ENCODE measurements at places on chromosomes 2 and 18.

GRCh38 chr2:216081487-216082116 lies at the start of the genes PECR and TMEM169:
PECR (minus strand) TSS chr2:216081809; CDS start chr2:216081741, 68 bp downstream.
TMEM169 (plus strand) TSS chr2:216081919; CDS start chr2:216095964, 14,045 bp downstream.
- DNase-seq = peak; percentile 53

DNA sequence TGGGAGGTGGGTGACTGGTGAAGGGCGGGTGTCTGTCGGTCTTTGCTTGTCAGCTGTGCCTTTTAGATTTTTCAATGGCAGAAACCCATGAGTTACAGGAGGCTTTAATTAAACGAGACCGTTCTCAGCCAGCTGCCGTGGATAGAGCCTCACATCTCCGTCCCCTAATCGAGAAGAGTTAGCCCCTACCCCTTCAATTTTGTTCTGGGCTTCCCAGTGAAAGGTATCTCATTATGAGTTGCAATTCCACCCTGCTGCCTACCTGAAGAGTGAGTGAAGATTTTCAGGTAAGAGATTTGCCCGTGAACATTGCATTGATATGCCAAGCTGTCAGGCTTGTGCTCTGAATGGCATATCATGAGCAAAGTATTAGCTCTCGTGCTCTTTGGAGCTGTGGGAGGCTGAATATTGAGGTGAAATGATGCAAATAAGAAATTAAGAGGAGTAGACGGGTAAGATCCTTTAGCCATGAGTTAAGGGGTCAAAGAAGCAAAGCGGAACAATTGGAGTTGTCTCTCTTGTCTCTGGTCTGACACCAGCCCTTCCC lies 118.7 kb upstream of the MSTN start:
- no peak for DNase-seq

DNA sequence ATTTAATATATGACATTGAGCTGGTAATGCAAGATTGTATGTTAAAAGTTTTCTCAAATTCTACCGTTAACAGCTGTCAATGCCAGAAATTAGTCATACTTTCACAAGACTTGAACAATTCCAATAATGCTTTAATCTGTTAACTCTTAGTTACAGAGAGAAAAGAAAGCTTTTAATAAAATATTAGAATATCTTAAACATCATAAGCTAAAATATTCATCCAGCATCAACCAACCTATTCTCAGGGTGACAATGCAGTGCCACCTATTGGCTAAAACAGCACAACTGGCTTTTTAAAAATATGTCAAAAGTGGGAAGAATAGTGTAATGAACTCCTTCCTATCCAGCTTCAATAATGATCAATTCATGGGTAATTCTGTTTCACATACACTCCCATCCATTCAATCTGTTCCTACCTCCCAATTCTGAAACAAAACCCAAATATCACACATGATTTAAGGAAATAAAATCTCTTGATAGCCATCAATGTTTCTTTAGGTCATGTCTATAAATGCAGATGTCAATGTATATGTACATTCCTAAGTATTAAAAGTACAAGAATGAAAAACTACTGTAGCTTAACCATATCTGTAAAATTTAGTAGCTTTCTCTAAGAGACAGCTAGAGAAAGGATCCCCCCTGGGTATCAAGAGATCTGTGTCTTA lies 79.8 kb upstream of the CCDC141 start:
- DNase-seq = no peak

DNA sequence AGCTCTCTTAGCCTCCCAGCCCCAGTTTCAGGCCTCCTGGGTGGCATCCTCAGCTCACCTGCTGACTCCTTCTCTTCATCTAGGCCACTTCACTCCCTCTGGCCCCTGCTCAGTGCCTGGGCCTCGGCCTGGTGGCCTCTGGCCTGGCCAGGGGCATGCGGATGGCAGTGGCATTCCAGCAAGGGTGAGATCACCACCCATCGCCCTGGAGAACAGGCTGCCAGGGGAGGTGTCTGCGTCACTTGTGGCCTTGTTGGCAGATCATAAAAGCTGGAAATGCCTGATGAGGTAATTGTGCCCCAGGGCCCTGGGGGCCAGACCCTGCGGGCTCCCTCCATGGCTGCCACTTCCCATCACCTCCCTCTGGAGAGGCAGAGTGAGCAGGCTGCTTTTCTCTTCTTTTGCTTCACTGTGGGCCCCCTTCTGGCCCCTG lies 72.5 kb upstream of the SMAD2 start:
- DNase-seq = no peak

DNA sequence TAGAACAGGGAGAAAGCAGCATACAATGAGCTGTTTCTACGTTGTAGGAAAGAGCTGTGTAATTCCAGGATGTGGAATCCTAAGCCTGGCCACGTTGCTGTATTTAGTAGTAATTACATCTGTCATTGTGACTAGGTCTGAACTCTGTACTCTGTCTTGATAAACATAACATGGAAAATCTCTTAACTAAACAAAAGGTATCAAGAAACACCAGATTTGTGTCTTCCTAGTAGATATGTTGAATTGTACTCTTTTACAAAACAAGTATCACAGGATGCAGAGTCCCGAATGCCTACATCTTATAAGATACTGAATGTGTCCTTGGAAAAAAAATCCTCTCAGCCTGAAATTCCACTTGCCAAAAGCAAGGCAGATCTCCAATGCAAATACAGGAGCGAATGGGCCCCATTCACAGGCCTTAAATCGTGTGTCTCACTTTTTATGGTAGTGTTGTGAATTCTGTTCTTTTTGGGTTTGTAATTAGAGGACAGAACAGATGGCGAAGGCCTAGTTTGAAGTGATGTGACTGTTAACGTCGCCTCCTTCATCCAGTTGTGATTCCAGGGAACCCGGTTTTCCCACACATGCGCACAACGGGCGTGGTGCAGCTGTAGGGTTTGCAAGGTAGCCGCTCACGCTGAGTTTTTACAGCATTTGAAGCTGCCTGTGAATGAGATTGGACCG lies 246.5 kb downstream of the GBX2 start:
- DNase-seq = no peak

- DNase-seq = peak; percentile 47
Measured at GRCh38 chr2:190649035-190649797, at the start of gene NAB1. NAB1 (plus strand) TSS chr2:190649083; CDS start chr2:190659177, 10,094 bp downstream.

- DNase-seq = no peak
Measured at GRCh38 chr2:7593360-7593759, 676.1 kb downstream of the RNF144A start.

DNA sequence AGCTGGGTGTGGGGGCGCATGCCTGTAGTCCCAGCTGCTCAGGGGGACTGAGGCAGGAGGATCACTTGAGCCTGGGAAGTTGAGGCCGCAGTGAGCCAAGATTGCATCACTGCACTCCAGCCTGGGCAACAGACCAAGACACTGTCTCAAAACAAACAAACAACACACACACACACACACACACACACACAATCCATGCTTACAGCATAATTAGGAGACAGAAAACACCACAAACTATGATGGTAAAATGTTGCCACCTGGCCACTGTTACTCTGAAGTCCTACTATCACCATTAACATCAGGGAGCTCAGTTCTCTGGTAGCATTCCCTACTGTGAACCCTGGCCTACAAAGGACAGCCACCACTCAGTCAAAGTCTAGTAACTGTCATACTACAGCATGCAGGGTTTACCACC lies 18.3 kb downstream of the DNPEP start:
- no peak for DNase-seq

DNA sequence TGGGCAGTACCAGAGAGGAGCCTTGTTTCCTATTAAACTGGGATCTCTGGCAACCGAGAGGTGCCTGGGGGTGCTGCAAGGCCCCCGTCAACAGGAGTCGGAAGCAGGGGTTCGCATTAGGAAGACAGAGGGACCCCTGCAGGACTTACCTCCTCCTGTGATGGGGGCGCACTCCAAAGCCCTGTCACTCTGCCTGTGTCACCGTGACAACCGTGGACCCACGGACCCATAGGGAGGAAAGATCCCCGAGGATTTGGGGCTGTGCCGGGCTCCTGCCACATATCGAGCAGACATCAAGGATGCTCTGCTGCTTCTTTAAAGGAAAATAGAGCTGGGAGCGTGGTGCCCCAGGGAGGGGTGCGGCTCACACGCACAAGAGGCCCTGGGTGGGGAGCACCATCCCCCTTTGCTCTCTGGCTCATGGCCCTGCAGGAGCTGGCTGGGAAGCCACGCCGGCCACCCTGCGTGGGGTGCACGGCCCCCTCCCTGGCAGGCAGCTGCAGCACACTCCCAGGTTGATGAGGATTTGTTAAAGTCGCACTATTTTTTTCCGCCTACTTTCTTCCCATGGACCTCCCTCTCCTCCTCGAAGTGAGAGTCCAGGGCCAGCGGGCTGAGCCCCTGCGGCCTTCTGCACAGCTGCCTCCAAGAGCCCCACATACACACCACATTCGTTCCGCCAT lies 167.5 kb downstream of the TWIST2 start:
- no peak for DNase-seq

DNA sequence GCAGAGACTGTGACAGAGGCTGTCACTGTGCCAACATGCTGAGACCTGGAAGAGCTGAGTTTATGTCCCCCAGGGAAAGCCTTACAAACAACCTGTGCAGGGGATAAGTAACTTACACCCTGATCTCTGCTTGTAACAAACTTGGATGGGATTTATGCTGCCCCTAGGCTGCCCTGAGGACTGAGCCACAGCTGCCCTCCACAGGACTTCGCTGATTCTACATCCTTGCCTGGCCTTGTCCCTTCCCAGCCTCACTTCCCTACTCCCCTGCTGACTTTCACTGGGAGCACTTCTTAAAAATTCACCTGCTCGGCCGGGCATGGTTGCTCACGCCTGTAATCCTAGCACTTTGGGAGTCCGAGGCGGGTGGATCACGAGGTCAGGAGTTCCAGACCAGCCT lies 45.9 kb upstream of the ASAP2 start:
- DNase-seq = no peak

DNA sequence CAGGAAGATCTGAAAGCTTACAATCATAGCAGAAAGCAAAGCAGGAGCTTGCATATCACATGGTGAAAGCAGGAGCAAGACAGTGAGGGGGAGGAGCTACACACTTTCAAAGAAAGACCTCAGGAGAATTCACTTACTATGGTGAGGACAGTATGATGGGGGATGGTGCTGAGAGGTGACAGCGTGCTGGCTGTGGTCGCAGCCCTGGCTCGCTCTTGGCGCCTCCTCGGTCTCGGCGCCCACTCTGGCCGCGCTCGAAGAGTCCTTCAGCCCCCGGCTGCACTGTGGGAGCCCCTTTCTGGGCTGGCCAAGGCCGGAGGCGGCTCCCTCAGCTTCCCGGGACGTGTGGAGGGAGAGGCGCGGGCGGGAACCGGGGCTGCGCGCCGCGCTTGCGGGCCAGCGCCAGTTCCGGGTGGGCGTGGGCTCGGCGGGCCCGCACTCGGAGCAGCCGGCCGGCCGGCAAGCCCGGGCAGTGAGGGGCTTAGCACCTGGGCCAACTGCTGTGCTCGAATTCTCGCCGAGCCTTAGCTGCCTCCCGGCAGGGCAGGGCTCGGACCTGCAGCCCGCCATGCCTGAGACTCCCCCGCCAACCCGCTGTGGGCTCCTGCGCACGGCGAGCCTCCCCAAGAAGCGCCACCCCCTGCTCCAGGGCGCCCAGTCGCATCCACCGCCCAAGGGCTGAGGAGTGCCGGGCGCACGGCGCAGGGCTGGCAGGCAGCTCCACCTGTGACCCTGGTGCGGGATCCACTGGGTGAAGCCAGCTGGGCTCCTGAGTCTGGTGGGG lies 131.9 kb upstream of the SPATS2L start:
- DNase-seq = no peak

- DNase-seq = no peak
Measured at GRCh38 chr2:215624423-215624829, 188.6 kb upstream of the FN1 start.

GRCh38 chr2:201407265-201407664 lies 44.0 kb downstream of the TRAK2 start:
- DNase-seq = no peak

GRCh38 chr18:2826581-2826980 lies 20.2 kb upstream of the EMILIN2 start:
- DNase-seq = no peak

DNA sequence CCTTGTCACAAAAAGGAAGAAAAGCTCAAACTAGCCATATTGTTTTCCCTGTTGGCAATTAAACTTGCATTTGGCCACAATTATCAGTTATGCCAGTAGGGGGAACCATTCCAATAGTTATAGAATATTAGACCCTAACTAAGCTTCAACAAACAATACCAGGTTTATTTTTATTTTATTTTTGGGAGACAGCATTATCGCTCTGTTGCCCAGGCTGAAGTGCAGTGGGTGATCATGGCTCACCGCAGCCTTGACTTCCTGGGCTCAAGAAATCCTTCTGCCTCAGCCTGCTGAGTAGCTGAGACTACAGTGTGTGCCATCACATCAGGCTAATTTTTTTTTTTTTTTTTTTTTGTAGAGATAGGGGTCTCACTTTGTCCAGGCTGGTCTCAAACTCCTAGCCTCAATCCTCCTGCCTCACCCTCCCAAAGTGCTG lies 102.1 kb downstream of the ATAD2B start:
- DNase-seq = peak; percentile 4

DNA sequence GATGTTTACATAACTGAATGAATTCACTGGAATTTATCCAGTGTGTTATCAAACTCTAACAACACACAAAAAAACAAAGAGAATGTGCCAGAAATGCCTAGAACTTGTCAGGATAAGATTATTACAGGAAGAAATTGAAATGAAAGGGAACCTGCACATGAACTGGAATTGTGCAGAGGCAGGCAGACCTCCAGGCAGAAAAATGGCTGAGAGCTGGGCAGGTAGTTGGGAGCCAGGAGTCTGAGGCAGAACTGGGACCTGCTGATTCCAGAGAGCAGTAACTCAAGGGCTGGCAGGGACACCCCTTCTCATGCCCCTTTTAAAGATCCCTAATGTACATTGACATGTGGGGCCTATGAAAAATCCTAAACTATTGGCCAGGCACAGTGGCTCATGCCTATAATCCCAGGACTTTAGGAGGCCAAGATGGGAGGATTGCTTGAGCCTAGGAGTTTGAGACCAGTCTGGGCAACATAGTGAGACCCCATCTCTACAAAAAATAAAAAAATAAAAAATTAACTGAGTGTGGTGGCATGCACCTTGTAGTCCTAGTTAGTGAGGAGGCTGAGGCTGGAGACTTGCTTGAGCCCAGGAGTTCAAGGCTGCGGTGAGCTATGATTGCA lies 674 bp upstream of the SP110 start:
- DNase-seq = no peak

DNA sequence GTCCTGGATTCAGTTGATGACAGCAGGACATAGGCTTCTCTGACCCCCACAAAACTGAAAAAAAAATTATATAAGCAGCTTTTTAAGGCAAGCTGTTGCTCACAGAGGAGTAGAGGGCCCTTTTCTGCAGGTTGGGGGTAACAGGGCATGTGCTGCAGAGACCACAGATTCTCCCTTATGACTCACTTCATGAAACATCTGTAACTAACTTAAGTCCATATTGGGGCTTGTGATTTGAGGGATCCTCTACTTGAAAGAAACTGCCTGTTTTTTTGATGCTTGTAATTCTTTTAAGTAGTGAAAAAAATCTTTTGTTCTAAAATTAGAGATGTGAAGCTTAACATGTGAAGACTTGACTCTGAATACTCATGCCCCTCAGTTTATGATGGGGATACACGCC lies 33.4 kb downstream of the XRCC5 start:
- no peak for DNase-seq

DNA sequence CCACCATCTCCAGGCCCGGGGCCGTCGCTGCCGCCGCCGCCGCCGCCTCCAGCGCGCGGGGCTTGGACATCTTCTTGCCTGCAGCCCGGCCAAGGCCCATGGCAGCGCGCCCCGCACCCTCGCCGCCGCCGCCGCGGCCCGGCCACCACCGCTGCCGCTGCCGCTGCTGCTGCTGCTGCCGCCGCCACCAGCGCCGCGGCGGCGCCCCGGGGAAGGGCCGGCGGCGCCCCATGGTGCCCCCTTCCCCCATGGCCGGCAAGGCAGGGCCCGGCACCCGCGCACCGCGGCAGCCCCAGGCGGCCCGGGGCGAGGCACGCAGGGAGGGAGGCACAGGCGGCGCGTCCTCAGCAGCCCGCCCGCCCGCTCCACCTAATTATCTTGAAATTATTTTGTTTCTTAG lies 3057.4 kb downstream of the RPIA start:
- no peak for DNase-seq

- no peak for DNase-seq
Measured at GRCh38 chr18:68316636-68317035, 398.3 kb downstream of the TMX3 start.

All from stimulated activated CD4-positive, alpha-beta T cell treated with anti-CD3 and anti-CD28 coated beads, TNF-alpha, amount 100 ng/mL, for 24 hours (primary cell).